ENCODE measurements at places on chromosomes 7 and 10. TPM values are rescaled to one million over a fixed set of nuclear protein-coding genes. Genes with fewer than 3 reads are reported as not detected.

Gene ASZ1
- total RNA-seq = not detected

Gene AGBL3
- total RNA-seq = 0.22 TPM

Gene NPM3
- 55.8 TPM for total RNA-seq

Gene MPP7
- total RNA-seq = 0.14 TPM

Gene PRSS37
- total RNA-seq = not detected

Gene SPDYE9
- not detected for total RNA-seq
